ENCODE measurements at places on chromosomes 7 and 10.

GRCh38 chr10:124194199-124194824, 100.9 kb upstream of the CHST15 start:
- DNase-seq: no peak

GRCh38 chr7:71191771-71192170, 59.8 kb downstream of the GALNT17 start:
- DNase-seq: no peak

DNA sequence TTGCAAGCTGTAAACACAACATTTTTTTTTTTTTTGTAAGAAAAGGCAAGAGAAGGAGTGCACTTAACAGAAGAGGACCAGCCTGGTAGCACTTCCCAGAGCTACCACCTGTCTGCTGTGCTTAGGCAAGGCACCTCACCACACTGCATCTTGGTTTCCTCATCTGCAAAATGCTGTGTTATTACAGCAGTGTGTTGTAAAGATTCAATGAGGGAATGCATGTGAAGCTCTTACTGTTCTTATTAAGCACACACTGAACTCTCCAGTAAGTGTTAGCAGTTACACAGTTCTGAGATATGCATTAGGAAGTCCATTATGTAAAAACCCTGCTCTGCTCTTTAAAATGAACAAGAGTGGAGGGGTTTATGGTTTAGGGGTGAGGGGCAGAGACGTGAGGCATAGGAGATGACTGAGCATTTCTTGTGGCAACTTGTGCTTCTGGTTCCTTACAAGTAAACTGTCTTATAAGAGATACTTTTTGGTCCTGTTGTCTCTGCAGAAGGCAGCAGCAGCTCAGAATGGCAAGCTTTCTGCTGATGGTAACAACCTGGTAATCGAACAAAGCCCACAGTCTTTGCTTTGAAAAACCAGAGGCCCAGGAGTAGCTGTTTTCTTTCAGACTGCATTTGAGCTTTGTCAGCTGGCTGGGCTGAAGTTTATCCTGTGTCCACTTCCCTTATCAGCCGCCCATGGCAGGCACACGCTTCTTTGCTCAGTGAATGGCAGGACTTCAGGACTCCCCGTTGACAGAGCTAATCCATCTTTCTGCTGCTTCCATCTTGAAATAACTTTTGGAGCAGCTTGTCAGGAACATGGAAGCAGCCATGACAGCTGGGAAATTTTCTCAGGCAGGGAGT, 98.8 kb upstream of the BMPER start:
- no peak for DNase-seq

DNA sequence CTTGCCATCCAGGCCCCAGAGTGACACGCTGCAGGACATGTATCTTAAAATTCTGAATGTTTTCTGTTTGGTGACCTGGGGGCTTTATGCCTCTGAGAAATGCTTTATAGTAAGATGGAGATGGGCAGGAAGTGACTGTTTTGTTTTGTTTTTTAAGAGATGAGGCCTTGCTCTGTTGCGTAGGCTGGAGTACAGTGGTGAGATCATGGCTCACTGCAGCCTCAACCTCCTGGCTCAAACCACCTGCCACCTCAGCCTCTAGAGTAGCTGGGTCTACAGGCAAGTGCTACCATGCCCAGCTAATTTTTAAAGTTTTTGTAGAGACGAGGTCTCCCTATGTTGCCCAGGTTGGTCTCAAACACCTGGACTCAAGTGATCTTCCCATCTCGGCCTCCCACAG, 20.6 kb downstream of the ZNF777 start:
- DNase-seq: no peak

- no peak for DNase-seq
Measured at GRCh38 chr7:86815556-86815955, 171.8 kb downstream of the GRM3 start.

DNA sequence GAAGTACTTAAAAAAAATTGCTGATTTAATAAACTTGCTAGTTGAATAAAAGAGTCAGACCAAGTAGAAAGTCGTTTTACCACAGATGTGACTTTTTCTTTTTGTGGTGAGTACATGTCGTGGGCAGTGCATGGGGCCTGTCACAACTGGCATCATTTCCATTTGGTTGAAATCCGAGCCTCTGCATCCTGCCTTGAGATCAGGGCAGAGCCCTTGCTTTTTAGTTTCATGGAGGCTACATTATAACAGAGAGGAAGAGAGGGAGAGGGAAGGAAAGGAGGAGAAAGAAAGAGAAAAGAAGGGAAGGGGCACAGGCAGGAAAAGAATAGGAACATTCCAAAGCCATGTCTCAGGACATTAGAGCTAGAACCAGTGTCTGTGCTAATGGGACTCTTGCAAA, 20.4 kb upstream of the INSYN2A start:
- DNase-seq: no peak

DNA sequence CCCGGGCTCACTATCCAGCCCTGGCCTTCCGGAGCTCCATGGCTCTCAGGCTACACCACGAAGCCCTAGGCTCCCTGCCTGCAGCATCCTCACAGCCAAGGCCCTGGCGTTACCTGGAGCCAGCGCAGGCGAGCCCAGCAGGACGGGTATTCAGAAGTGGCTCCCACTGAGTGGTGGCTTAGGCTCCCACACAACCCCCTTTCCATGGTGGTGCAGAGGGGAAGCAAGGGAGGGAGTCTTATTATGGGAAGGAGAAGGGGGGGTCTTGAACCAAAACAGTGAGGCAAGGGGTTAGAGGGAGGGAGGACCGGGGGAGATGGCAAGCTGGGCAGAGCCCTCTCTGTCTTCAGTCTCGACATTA, 29.6 kb upstream of the NDST2 start:
- DNase-seq: no peak

DNA sequence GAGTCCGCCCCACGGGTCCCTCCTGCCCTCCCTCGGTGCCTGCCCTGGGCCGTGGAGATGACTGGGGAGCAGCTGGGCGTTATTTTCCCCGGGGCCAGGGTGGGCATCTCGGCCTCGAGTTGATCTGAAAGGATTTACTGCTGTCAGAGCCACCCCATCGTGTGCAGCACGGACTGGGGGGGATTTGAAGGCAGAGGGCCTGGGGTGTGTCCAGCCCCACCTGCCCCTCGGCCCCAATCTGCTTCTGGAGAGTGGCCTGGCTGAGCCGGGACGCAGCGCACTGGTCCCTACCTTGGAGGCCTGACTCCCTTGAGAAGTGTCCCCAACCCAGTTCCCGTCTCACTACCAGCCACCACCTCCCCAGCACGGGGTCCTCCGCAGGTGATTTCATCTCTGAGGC, 24.2 kb upstream of the PFKFB3 start:
- no peak for DNase-seq

DNA sequence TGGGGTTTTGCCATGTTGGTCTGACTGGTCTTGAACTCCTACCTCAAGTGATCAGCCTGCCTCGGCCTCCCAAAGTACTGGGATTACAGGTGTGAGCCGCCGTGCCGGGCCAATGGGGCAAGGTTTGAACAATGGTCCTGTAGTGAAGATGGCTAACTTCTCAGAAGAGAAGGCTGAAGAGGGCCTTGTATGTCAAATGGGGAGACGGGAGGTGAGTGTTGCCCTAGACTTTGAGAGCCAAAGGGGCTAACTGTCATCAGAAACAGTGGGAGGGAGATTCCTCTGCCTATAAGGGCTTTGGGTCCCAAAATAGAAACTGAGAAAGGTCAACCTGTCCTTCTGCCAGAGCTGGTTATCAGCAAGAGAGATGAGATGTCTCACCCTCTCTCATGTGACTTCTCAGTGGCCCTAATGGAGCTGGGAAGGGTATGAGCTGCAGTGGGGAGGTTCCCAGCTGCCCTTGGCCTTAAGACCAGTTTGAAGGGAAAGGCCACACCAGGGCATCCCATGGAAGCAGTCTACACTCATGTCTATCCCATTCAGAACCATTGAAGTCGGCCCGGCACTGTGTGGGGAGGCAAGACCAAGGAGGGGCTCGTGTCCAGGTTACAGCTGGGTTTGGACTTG, 1.3 kb upstream of the SAMD8 start:
- DNase-seq: peak; percentile 17

GRCh38 chr7:18505870-18506460, 10.4 kb downstream of the HDAC9 start:
- DNase-seq: no peak

DNA sequence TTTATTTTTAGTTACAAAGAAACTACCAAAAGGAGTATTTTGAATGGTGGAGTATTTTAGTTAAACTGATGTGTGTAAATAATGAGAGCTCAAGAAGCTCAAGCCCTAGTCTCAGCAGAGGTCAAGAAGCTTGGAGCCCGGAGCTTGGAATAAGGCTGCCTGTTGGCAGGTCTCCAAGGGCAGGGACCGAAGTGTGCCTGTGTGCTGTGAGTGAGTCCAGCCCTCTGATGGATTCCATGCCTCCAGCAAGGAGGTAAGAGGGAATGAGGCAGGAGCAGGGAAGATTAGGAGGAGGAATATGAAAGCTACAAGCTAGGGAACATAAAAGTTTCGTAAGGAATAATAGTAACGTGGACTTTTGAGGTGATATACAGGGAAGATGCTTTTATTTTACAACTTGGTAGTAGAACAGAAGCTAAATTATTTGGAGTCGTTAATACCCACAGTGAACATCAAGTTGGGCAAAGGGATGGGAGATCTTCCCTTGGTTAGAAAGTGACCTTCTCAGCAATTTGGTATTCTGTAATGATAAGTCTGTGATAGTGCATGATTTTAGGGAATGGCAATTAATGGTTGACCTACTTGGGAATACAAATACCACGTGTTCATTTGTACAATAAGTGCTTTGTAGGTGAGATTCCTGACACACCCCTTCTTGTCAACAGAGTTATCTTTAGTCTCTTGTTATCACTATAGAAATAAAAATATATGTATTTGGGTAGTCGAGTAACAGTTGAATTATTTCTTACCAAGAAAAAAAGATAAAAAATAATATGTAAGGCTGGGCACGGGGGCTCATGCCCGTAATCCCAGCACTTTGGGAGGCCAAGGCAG, 4.6 kb downstream of the SEC23IP start:
- no peak for DNase-seq

DNA sequence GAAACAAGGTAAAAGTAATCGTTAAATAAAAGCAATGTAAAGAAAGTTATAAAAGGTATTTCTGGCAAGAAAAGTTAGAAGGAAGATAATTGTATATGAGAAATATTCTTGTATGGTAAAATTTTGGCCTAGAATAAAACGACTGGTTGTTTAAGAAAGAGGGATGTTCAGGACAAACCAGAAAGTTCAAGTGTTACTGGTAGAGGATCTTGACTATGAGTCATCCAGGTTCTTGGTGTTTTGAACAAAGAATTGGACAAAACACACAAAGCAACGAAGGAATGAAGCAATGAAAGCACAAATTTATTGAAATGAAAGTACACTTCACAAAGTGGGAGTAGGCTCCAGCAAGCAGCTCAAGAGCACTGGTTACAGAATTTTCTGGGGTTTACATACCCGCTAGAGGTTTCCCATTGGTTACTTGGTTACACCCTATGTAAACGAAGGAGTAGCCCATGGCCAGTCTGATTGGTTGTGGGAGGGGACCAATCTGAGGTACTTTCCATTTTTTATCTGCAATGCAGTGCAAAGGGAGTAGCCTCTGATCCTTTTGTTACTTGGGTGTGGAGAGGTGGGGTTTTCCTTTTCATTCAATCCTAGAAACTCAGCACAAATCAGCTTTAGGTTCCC, 22.4 kb upstream of the GARS1 start:
- DNase-seq: no peak

DNA sequence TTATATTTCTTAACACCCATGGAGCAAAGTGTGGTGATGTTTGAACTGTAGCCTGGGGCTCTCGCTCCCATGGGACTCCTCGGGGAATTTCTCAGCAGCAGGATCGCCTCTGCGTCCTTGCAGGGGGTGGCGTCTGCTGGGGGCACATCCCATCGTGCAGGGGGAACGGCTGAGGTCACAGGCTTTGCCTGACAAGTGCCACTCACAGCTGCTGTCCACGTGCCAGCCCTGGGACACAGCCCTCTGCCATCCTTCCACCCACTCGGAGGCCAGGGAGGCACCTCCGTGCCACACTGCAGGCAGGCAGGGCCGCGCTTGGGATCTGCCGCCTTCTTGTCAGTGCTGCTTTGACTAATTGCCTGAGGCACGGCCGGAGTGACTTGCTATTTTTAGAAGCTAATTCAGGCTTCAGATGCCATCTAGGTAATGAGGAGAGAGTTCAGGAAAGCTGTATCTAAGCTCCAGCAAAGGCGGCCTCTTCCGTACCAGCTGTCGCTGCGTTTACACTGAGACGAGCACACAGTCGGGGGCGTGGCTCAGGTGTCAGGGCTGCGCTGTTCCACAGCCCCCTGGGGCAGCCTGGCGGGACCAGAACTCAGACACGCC, 45.7 kb downstream of the PITRM1 start:
- no peak for DNase-seq

- no peak for DNase-seq
Measured at GRCh38 chr10:78349911-78350663, 316.4 kb downstream of the RPS24 start.

DNA sequence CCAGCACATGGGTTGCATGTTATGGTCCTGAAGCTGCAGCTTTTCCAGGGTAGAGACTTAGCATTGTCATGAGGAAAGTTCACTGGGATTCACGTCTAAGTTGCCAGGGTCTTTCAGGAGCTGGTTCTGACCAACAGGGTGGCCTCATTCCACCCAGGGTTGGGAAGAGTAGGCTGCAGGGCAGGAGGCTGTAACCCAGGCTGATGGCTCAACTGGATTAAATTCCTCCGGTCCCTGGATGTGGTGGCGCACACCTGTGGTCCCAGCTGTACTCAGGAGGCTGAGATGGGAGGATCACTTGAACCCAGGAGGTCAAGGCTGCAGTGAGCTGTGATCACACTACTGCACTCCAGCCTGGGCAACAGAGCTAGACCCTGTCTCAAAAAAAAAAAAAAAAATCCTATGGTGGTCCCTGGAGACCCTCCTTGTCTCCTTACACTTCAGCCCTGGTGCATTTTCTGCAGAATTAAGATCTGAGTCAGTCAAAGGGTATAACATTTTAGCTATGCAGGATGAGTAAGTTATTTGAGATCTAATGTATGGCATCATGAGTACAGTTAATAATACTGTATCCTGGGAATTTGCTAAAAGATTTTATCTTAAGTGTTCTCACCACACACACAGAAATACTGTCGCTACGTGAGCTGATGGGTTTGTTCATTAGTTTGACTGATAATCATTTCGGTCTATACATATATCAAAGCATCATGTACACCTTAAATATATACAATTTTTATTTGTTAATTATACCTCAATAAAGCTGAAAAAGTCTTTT, 44.0 kb downstream of the ASB13 start:
- DNase-seq: no peak

- DNase-seq: peak; percentile 19
Measured at GRCh38 chr7:13981070-13981469, 8.4 kb downstream of the ETV1 start.

DNA sequence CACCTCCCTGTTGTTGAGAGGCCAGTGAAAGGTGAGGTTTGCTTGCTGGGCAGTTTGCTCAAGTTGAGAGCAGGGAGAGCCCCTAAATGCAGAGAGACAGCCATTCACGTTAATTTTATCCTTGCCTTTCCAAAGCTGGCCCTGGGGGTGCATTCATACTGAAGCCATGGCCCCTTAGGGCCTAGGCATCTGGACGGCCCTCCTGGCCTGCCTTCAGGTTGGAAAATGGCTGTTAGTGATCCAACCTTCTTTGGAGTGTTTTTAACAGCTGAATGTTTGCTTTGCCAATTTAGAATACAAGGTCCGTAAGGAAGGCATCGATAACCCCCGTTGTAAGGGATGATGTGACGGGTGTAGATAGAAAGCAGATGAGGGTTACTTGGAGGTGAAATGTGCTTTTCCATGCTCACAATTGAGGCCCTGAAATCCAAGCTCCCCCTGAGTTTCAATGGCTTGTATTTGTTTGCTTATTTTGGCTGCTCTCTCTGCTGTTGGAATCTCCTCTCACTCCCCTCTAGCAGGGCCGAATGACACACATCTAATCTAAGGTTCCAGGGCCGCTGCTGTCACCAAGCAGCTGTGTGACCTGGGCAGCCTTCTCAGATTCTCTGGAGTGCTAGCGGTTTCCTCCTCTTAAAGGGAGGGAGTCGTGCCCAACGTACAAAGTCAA, 171.6 kb upstream of the MKI67 start:
- no peak for DNase-seq

- no peak for DNase-seq
Measured at GRCh38 chr10:82498976-82499375, 624.0 kb downstream of the NRG3 start.
